ENCODE measurements at places on chromosomes 5 and 9.

GRCh38 chr5:40258222-40258621, 421.5 kb upstream of the PTGER4 start:
- DNase-seq, result no peak

DNA sequence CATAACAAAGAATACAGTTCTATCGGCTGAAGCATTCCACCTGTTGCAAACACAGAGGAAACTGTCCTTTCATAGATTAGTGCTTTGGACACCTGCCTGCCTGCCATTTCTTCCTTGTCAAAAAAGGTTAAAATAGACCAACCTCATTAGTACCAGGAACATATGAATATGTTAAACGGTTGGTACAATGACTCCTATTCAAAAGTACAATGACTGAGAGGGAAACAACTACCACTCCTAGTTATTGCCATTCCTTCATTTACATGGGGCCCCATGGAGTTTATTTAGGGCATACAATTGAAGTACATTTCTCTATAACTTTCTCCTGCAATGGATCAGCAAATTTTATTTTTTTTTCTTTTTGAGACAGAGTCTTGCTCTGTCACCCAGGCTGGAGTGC, 77.4 kb upstream of the PIP5K1B start:
- no peak for DNase-seq

DNA sequence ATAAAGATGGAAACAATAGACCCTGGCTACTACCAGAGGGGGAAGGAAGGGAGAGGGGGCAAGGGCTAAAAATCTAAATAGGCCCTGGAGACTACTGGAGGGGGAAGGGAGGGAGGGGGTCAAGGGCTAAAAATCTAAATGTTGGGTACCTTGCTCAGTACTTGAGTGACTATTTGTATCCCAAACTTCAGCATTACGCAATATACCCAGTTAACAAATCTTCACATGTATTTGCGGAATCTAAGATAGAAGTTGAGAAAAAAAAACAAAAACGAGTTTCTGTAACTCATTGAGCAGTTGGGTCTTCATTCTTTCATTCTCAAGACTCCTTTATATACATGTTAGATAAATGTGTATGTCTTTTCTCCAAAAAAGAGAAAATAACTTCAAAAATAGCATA, 537.4 kb downstream of the TAF11L14 start:
- no peak for DNase-seq

GRCh38 chr5:7576023-7576715, 180.2 kb downstream of the ADCY2 start:
- peak; percentile 55 for DNase-seq

DNA sequence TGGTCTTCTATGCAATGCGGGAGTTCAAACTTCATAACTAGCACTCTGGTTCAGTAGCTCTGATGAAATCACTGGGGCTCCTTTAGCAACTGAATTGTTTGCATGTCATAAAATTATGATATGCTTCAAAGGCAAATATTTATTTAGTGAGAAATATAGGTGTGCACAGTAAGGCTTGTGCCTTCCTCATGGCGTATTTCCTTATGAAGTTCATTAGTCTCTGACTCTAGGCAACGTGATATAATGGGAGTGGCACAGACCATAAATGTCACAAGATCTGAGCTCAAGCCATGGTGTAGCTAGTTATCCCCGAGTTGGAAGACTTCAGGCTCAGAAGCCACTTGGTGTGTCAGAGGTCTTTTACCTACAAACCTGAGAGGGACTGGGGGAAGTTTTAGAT, 35.5 kb downstream of the PIP5K1B start:
- DNase-seq, result no peak

- DNase-seq, result no peak
Measured at GRCh38 chr5:171351536-171352073, 36.0 kb upstream of the NPM1 start.

All from right forelimb (tissue), 1 donor.